Bronchial epithelial cell (primary cell): ENCODE measurements at places on chromosomes 4 and X. TPM values are rescaled to one million over a fixed set of nuclear protein-coding genes. Genes with fewer than 3 reads are reported as not detected.

P2RY4 gene
- total RNA-seq = 0.13 TPM in 1 of 2 replicates, not detected in the other

GYG2 gene
- under 0.01 and 0.26 TPM in 2 replicates for total RNA-seq

CTAG2 gene
- not detected in 2 replicates for total RNA-seq

TMSB15A gene
- total RNA-seq = not detected in 2 replicates

KLKB1 gene
- not detected in 2 replicates for total RNA-seq

ADD1 gene
- total RNA-seq = 71.9 and 113 TPM in 2 replicates

GPAT3 gene
- 4.5 and 13.7 TPM in 2 replicates for total RNA-seq

MMAA gene
- total RNA-seq = 2.6 and 4.9 TPM in 2 replicates

GRK4 gene
- 1.4 and 3.7 TPM in 2 replicates for total RNA-seq

COL4A6 gene
- 21.1 and 23.4 TPM in 2 replicates for total RNA-seq

TEC gene
- 0.53 and 2.8 TPM in 2 replicates for total RNA-seq

CCSER1 gene
- 6.6 and 10.9 TPM in 2 replicates for total RNA-seq

VCX3B gene
- 0.26 TPM in 2 replicates for total RNA-seq

CBR4 gene
- 9.5 and 14.7 TPM in 2 replicates for total RNA-seq

CCKAR gene
- total RNA-seq = not detected in 2 replicates

SPIN3 gene
- total RNA-seq = 7.1 and 10.1 TPM in 2 replicates

MAGEC2 gene
- total RNA-seq = not detected in 2 replicates

EGF gene
- total RNA-seq = 0.51 and 1.1 TPM in 2 replicates

C4orf50 gene
- total RNA-seq = not detected in 2 replicates

CLGN gene
- 53.1 and 78.5 TPM in 2 replicates for total RNA-seq

FRAS1 gene
- total RNA-seq = 12.2 and 13.7 TPM in 2 replicates

TDO2 gene
- total RNA-seq = 0.38 TPM in 1 of 2 replicates, not detected in the other

FAM47C gene
- not detected in 2 replicates for total RNA-seq

ETDA gene
- total RNA-seq = not detected in 2 replicates

CPE gene
- 24.0 and 48.3 TPM in 2 replicates for total RNA-seq

MTNR1A gene
- 0.26 and 0.38 TPM in 2 replicates for total RNA-seq

RNF128 gene
- total RNA-seq = 21.0 and 32.1 TPM in 2 replicates

SNCA gene
- 30.0 and 31.6 TPM in 2 replicates for total RNA-seq

GLRA2 gene
- not detected in 2 replicates for total RNA-seq

PNMA3 gene
- total RNA-seq = under 0.01 TPM in 1 of 2 replicates, not detected in the other

LRCH2 gene
- total RNA-seq = under 0.01 and 0.26 TPM in 2 replicates

TRMT10A gene
- 12.1 and 14.6 TPM in 2 replicates for total RNA-seq

MAMLD1 gene
- total RNA-seq = under 0.01 and 0.13 TPM in 2 replicates

GAB3 gene
- under 0.01 and 0.13 TPM in 2 replicates for total RNA-seq

USP17L10 gene
- total RNA-seq = not detected in 2 replicates

KIAA1210 gene
- total RNA-seq = not detected in 2 replicates

MAOB gene
- total RNA-seq = under 0.01 and 0.13 TPM in 2 replicates

FGG gene
- 0.26 and 0.38 TPM in 2 replicates for total RNA-seq

MAGIX gene
- total RNA-seq = 3.7 and 4.6 TPM in 2 replicates

ARR3 gene
- not detected in 2 replicates for total RNA-seq
